ENCODE measurements at places on chromosomes 6 and 20.

- no peak for DNase-seq
Observed at GRCh38 chr20:50608750-50609104, 82.6 kb downstream of the RIPOR3 start.

- DNase-seq, result no peak
Observed at GRCh38 chr6:62711750-62712149, 425.7 kb upstream of the KHDRBS2 start.

GRCh38 chr6:14478381-14479225 lies 361.0 kb downstream of the CD83 start:
- DNase-seq, result no peak

DNA sequence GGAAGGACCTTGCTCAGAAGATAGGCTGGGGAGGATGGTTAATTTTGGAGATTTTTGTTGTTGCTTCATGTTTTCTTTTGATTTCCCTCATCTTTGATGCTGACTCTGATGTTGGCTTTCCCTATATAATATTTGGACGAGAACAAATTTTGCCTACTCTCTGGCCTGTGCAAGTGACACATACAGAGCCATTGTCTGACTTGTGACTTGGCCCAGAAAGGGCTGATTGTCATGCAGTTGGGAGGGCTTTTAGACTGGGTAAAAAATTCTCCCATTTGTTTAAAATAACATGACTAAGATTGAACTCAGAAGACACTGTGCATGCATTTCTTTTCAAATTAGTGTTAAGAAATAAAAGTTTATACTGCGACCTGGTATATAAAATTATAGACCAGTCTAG lies 98.6 kb upstream of the SUPT3H start:
- no peak for DNase-seq

DNA sequence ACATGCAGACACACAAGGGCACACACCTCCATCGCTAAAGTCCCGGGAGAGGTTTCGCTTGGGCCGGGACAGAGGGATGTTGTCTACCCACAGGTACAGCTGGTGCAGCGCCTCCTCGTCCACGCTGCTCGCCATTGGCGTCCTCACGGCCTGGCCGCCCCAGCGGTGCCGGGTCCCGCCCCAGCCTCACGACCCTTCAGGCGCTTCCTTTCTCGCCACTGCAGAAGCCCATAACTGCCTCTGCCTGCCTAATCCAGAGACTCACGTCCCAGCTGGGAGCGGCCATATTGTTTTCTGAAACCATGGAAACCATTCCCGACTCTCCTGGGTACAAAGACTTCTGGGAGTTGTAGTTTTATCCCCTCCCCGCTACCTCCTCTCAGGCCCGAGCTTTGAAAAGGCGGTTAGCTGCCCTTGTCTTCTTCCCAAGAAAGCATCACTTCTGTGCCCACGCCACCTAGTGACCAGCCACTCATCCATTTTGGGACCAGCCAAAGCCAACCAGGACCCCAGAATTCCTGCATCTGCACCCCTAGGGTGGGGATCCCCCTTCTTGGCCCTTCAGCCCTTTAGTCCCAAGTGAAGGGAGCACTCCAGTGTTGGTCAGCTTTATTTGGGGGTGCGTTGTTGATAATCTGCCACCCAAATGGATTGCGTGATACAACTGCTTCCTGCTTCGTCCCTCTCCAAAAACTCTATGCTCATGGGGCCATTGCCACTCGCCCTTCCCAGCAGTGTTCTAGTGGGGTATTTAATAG lies at the start of gene SPEF1:
SPEF1 (minus strand) TSS at position 296 of the 758 bp plus-strand sequence; CDS start at position 135, 161 bp downstream.
- DNase-seq, result peak; percentile 95

- DNase-seq, result no peak
Observed at GRCh38 chr20:46123482-46124245, 5.5 kb downstream of the CD40 start.

DNA sequence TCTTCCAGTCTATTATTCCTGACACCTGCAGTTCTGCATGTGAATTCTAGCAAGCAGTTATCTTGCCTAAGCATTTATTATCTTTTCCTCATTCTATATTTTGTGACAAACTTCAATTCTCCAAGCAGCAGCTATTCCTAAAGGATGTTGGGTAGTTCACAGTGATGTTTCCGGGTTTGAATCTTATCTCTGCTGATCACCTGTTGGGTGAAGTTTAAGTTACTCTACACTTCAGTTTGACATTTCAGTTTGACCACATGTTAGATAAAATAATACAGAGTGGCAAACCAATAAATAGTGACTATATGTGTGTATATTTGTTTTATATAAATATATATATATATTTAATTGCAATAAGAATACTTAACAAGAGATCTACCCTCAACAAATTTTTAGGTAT lies 168.6 kb downstream of the ADGRG6 start:
- DNase-seq, result no peak

DNA sequence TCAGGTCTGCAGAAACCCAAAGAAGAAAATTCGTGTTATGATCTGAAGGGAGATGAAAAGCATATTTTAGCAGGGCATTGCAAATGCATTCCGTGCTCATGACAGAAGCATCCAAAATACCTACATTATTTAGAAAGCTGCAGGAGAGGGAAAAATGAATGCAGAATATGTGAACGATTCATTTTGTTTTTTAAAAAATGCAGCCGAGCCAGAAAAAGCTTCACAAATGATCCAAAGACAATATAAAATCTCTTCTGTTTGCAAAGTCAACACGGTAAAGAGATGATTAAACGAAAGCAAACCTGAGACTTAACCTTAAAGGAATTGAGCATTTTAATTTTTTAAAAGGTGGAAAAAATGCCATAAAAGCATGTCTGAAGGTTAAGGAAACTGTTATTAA lies 136.1 kb upstream of the SULF2 start:
- no peak for DNase-seq

DNA sequence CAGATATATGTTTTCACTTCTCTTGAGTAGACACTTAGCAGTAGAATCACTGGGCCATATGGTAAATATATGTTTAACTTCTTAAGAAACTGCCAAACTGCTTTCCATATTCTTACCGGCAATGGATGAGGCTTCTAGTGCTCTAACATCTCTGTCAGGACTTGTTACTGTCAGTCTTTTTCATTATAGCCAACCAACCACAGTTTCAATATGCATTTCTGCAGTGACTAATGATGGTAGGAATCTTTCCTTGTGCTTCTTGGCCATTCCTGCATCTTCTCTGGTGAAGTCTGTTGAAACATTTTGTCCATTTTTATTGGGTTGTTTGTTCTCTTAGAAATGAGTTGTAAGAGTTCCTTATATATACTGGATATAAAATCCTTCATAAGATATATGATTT lies 66.0 kb upstream of the SYNDIG1 start:
- no peak for DNase-seq

DNA sequence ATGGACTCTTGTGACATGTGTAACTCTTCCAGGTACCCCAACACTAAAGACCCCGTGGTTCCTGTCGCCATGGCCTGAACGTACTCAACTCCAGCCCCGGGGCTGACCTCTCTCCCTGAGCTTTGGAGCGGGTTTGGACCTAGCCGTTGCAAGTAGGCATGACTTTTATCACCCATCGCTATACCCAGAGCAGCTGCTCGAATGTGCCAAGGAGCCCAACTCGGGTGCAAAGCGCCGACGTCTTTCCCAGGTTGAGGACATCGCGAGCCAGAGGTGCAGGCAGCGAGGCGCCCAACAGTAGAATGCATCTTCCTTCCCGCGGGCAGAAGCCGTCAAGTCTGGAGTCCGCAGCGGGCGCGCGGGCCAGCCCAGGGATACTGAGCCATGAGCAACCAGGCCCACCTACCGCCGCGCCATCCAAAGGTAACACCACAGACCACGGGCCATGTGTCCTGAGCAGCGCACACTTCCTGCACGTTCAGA lies 5.7 kb upstream of the LAMP5 start:
- DNase-seq, result no peak

DNA sequence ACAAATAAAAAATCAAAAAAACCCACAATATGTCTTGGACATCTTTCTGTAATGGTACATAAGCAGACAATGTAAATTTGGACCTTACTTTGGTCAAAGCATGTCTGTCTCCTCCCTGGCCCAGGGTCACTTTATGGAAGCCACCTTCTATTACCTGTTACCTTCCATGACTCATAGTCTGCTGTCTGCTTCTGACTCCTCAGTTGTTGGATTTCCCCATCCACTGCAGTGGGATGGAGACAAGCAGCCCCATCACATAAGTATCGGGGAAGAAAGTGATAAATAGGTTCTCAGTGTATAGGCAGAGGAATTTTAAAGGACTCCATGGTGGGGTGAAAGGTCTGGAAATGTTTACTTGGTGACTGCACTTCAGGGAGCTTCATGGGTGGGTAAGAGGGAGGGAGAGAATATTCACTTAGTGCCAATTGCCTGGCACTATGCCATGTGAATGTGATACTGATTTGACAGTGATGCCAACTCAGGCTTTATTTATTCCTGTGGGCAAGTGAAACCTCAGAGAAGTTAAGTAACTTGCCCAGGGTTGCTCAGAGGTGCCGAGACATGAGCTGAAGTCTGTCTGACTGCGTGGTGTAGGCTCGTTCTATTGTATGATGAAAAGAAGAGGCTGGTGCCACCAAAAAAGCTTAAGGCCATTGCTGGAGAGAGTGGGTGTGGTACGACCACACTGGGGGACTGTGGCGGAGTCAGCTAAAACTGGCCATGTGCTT lies 175.6 kb upstream of the RNF24 start:
- DNase-seq, result no peak

DNA sequence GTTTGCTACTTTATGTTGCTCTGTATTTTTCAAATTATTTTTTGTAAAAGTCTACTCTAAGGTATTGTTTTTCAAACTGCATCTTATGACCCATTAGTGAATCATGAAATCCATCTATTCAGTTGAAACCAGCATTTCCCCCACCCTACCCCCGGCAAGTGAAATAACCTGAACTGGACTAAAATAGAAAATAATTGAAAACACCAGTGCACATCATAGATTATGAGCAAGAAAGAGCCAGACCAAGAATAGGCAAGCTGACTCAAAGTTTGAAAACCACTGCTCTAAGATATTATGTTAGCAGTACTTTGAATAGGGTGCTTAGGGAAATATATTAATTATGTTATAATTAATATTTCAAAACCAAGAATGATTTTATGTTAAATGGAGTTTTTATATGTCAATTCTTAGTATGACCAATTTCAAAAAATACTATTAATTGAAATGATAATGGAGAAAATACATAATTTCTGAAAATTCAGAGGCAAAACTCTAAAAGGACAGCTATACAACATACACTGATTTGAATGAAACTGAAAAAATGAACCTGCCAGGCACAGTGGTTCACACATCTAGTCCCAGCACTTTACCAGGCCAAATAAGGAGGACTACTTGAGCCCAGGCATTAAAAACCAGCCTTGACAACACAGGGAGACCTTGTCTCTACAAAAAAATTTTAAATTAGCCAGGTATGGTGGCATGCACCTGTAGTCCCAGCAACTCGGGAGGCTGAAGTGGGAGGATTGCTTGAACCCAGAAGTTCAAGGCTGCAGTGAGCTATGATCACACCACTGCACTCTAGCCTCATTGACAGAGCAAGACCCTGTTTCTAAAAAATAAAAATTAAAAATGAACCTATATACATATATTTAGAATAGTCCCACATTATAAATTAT lies 112.0 kb downstream of the CDK19 start:
- no peak for DNase-seq

- no peak for DNase-seq
Observed at GRCh38 chr6:125095580-125096301, 57.8 kb upstream of the TPD52L1 start.

DNA sequence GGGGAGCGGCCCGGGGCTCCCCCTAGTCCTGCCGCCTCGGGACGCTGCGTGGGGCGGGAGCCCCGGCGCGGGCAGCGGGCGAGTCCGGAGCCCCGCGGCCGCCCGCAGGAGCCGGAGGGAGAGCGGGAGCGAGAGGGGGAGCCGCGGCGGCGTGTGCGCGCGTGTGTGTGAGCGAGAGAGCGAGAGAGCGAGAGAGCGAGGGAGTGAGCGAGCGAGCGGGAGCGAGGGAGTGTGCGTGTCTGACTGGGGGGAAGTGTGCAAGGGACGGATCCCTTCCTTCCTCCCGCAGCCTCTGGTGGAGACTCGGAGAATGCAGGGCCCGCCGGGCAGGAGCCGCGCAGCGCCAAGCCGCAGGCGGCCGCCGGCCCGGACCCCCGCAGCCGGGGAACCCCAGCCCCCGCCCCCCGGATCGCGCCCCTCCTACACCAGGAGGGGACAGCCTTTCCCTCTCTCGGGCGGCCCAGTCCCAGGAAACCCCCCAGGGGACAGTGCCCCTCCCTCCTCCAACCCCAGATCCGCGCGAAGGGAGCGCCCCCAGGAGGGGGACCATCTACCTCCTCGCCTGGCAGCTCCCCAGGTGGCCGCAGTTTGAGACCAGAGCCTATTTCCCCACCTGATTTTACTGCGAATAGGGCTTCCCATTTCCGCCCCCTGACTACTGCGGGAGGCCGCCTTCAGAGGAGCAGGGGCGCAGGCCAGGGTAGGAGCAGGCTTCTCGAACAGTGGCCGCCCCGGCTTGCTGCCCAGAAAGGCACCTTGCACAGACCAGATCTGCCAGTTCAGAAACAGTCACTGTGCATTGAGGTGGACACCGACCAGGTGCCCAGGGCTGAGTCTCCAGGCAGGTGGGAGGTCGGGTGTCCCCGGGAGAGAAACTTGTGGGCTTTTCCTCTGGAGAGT lies at the start of gene CDH22:
CDH22 (minus strand) TSS at position 241 of the 900 bp plus-strand sequence. CDS start 57,204 bp downstream, outside the sequence.
- DNase-seq, result peak; percentile 36

GRCh38 chr20:63765082-63765873 lies 25.7 kb downstream of the SLC2A4RG start:
- DNase-seq, result no peak

DNA sequence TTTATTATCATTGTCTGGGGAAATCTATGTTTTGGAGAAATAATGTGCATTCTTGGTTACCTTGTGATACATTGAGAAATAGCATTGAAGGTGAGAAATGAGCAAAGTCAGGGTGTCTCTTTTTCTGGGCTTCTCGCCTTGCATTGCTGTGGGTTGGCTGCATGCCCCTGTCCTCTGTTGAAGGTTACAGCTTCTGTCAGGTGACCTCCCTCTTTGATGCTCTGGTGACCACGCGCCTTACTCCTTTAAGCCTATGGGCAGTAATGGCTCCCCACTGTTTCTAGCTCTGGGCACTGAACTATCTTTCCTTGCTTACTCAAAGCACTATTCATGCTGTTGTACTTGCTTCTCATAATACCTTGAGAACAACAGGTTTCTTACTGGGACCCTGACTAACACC lies 14.6 kb downstream of the ADGRB3 start:
- DNase-seq, result no peak

GRCh38 chr20:35616465-35617396 lies 1.1 kb downstream of the SPAG4 start:
- peak; percentile 68 for DNase-seq

DNA sequence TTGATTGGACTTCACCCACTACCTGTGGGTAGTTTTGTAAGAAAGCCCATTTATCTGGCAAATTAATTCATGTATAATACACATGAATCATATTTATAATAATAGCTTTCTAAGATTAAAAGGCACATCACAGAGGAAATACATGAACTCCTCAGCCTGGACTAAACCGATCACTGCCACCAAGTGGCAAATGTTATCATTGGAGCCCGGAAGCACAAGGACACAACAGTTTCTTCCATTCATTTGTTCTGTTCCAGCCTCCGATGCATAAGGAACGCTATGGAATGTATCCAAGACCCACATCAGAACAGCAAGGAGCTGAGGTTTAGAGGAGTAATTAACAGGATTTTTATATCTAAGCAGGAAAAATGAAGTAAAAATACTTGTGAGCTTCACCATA lies 13.9 kb upstream of the IPCEF1 start:
- no peak for DNase-seq

- no peak for DNase-seq
Observed at GRCh38 chr20:46544576-46544975, 5.9 kb downstream of the OCSTAMP start.

Data from NT2/D1 (cell line).